Naive thymus-derived CD8-positive, alpha-beta T cell (primary cell): ENCODE measurements at places on chromosomes 3 and 15.
A peak's percentile ranks its signal among the peaks of the same experiment; 100 is the strongest.

DNA sequence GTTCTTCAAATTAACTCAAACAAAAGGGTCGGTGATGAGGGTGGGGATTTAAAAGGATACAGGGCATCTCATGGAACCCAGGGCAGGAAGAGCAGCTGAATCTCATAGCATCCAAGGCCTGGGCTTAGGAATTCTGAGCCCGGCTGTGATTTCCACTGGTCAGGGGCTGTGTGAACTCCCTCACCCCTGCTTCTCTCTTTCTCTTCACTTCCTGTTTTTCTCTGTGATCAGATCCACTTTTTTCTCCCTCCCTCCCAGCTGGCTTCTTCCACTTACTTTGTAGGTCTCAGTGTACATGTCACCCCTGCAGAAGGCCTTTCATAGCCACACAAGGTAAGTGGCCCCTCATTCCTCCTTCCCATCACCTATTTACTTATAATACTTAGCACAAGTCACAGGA lies 68.2 kb upstream of the CORO2B start:
- DNase-seq = no peak

DNA sequence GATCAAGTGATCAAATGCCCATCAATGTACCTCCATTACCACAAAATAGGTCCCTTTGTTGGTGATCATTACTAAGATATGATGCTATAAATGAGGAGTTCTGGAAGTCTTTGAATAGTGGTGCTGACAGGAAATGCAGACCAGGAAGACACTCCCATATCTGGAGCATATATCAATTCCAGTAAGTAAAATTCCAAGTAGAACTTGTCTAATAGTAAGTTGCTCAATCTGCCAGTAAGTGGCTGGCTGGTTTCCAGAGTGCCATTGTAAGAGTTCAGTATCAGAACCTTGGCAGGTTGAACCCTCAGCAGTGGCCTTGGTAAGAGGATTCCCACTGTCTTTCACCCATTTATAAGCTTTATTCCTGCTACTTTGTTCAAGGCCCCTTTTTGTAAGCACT lies 379.9 kb upstream of the RBMS3 start:
- no peak for DNase-seq

- DNase-seq = no peak
Measured at GRCh38 chr3:153502682-153503081, 340.7 kb downstream of the RAP2B start.

GRCh38 chr3:100830931-100831330 lies 121.6 kb downstream of the TFG start:
- DNase-seq = no peak

DNA sequence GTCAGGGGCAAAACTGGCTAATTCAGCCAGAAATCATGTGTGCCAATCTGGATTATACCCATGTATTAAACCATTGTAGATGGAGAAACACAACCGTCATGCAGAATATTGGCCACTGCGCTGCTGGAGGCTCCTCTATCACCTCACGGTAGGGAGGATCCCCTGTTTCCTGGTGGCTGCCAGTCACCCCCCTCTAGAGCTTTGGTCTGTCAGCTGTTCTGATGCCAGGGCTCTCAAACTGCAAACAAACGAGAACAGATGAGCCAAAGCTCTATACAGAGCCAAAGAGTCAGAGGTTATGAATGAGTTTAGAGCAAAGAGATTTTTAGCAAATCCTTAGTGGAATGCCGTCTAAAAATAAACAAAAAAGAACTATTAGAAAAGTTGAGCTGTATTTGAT lies 62.5 kb downstream of the IL20RB start:
- DNase-seq = no peak

GRCh38 chr15:73879426-73879825 lies 6.1 kb downstream of the TBC1D21 start:
- DNase-seq = no peak

DNA sequence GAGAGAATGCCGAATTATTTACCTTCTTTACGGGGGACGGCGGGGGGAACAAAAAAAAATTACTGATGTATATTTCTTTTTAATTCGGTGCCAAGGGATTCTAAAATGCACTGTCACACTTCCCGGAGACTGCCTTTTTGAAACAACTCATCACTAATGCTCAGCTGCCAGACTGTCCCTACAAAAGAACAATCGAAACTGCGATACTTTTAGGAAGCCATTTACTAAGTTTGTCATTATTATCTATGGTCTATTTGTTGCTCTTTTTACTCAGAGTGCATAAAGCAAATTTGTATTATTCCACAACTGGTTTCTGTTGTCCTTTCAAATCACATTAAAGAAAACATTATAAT lies 60.8 kb downstream of the TM4SF4 start:
- DNase-seq = no peak

GRCh38 chr3:14879211-14879874 lies 60.6 kb downstream of the FGD5 start:
- DNase-seq = no peak

DNA sequence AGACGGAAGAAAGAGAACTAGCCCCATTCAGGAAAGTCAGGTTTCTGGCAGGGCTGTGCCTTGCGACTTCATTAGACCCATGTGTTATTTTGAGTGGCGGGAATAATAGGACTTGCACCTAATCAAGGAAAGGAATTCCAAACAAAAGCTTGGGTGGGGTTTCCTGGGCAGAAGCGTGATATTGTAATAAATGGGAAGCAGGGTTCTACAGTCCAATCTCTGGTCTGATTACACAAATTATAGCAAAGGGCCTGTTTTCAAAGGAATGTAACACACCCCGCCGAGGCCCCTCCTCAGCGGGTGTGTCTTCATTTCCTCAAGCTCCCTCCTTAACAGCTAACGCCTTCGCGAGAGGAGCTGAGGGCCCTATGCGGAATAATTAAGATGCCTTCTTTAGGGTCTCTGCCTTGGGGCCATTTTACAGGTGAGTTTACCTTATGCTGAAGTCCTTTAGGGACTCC lies 396.0 kb upstream of the C2CD4B start:
- no peak for DNase-seq

DNA sequence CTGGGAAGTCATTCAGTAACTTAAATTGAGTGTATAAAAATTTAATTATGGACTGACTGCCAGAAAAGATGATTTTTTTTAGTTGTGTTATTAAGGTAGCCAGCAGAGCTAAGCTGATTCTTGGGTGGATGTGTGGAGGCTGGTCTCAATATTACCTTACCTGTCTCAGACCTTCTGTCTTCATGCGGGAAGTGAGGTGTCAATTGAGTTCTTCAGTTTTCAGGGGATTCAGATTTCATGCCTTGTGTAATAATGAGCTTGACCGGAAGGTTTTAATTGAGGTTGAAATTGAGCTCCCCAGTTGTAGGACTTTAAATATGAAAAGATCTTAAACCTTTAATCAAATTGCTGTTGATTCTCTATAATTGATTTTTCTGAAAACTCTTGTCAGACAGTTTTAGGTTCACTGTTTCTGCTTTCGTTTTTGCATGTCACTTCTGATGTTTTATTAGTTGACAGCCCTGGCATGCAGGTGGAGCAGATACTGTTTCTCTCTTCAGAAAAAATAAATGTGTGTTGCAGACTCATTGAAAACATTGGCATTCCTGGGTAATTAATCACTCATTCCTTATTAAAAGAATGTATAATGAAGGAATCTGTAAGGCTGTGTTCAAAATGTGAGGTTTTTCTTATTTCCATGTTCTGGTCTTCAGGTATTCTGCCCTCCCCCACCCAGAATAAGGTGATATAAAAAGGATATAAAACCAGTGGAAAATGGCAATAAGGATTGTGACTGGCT lies 54.5 kb downstream of the PSMD6 start:
- DNase-seq = no peak

- DNase-seq = no peak
Measured at GRCh38 chr3:197216169-197216860, 82.1 kb downstream of the DLG1 start.

DNA sequence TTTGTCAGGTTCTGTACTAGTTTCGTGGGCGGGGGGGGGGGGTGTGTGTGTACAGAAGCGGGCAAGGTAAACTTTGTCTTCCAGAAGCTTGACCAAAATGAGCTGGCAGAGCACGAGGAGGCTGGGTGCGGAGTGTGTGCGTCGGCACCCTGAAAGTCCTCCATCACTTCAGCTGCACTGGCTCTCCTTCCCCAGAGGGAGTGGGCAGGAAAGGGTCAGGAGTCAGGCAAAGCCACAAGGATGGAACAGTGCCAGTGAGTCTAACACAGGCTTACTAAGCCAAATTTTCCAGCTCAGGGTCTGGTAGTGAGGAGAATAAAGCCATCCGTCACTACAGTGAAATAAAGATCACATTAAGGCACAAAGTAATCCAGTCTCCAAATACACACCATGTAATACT lies 11.9 kb upstream of the SH3GL3 start:
- no peak for DNase-seq

DNA sequence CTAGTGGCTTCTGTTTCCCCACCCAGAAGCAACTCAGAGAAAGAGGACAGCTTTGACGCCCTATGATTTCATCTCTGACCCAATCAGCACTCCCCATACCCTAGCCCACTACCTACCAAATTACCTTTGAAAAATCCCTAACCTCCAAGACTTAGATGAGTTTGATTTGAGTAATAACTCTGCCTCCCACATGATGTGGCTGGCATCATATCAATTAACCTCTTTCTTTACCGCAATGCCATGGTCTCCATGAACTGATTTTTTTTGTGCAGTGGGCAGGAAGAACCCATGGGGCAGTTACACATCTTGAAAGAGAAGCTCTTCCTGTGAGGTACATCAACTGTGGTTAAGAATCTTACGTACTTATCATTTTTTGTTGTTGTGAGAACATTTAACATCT lies 25.5 kb upstream of the APOD start:
- peak; percentile 88 for DNase-seq

GRCh38 chr15:96053031-96053780 lies 277.3 kb upstream of the NR2F2 start:
- no peak for DNase-seq

DNA sequence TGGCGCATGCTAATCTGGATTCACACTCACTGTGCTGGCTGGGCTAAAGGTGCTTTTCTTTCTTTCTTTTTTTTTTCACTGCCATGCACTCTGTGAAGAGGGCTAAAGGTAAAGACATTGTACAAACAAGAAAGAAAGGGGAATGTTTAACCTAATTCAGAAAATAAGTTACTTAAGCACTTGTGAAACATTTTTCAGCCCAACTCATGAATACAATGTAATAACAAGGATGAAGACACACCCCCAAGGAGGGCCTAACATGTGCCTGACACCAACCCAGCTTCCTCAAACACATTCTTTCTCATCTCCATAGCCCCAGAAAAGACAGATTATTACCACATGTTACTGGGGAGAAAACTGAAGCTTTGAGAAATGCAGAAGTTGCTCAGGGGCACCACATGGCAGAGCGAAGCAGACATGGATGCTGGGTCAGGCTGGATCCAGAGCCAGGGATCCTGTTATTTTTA lies 5.7 kb downstream of the STIMATE start:
- DNase-seq = no peak

- no peak for DNase-seq
Measured at GRCh38 chr15:38195191-38195901, 57.3 kb upstream of the SPRED1 start.

DNA sequence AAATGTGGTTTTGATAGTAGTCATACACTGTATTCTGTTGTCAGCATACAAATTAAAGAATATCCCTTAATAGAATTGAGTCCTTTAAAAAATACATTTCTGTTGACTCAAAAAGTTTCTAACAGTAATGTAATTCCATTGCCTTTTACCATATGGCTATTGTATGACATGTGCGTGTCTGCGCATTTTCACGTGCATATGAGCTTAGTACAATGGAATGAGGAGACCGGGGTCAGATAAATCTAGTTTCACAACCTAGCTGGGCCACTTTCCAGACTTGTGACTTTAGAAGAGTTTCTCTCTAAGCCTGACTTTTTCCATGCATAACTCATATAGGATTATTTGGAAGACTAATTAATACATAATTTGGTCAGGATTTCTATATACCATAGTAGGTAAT lies 38.7 kb downstream of the ZBTB38 start:
- DNase-seq = no peak

GRCh38 chr3:182793663-182794454 lies 555 bp downstream of the ATP11B start:
- DNase-seq = peak; percentile 44

DNA sequence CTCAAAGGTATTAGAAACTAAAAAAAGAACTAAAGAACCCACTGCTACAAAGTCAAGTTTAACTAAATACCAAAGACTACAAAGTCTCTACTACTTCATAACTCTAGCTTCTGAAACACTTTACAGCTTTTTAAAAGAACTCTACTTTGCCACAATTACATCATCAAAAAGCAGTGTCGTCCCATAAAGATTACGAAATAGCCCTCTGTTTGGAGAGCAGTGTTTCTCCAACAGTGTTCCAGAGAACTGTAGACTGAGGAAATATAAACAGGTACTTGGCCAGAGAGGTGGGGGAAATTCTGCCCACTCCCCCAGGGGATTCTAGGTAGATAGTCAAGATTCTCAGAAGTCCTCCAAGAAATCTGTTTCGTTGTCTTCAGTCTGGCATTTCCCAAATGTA lies 225.6 kb downstream of the PDZRN3 start:
- no peak for DNase-seq

DNA sequence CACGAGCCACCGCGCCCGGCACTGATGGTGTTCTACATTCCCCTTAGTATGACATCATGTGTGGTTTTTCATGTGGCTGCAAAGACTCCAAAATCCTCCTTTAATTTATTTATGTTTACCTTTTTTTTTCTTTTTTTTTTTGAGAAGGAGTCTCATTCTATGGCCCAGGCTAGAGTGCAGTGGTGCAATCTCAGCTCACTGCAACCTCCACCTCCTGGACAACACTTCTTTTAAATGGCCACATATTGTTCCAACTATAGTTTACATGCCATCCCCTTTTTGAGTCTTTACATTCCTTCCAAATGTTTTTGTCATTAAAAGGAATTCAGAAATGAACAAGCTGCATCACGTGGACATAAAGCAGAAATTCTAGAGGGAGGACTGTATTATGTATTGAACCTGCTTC lies 10.3 kb upstream of the CDV3 start:
- no peak for DNase-seq

GRCh38 chr3:194852831-194853508 lies 167.3 kb downstream of the FAM43A start:
- no peak for DNase-seq

DNA sequence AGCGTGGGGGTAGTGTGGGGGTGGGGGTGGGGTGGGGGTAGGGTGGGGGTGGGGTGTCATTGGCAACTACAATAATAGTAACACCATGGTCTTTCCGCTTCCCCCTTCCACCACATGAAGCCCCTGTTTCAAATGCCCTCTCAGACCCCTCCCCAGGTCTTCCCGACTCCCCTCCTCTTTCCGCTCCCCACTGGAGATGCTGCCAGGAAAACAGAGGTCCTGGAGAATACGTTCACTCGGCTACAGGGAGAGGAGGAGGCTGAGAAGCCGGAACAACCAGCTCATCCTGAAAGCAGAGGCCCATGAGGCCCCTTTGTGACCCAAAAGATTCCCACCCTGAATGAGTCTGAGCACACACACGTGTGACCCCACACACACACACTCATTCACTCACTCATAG lies 75.4 kb downstream of the CPN2 start:
- DNase-seq = no peak
